NCI-H2081 treated with DMSO at 0.1 percent for 48 hours (cell line): ENCODE measurements at places on chromosomes 6 and 20.

GRCh38 chr6:33903579-33903978, 99.8 kb upstream of the MLN start:
- DNase-seq: no peak

GRCh38 chr6:36683145-36683655, 4.7 kb downstream of the CDKN1A start:
- peak; percentile 50 for DNase-seq

- no peak for DNase-seq
These were observed 50.7 kb downstream of the PPP1R3G start for GRCh38 chr6:5135788-5136376.

DNA sequence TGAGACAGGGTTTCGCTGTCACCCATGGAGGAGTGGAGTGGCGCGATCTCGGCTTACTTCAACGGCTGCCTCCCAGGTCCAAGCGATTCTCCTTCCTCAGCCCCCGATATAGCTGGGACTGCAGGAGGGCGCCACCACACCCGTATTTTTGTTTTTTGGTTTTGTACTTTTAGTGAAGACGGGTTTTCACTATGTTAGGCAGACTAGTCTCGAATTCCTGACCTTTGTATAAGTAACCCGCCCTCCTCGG, 115.4 kb upstream of the BTN3A2 start:
- DNase-seq: no peak

DNA sequence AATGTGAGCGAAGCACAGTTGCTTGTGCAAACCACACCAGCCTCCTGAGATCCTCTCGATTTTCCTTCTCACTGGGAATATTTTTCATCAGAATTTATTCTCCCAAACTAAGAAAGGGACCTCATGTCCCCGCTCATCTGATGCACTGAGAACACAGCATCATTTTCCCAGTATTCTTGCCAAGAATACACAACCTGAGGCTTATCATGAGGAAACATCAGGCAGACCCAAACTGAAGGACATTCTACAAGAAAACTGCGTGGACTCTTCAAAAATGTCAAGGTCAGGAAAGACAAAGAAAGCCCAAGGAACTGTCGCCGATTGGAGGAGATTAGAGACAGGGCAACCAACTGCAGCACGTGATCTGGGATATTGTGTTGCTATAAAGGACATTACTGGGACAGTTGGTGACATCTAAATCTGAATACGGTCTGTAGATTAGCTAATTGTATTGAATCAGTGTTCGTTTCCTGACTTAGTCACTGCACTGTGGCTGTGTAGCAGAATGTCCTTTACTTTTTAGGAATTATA, 72.3 kb downstream of the SNX5 start:
- no peak for DNase-seq

DNA sequence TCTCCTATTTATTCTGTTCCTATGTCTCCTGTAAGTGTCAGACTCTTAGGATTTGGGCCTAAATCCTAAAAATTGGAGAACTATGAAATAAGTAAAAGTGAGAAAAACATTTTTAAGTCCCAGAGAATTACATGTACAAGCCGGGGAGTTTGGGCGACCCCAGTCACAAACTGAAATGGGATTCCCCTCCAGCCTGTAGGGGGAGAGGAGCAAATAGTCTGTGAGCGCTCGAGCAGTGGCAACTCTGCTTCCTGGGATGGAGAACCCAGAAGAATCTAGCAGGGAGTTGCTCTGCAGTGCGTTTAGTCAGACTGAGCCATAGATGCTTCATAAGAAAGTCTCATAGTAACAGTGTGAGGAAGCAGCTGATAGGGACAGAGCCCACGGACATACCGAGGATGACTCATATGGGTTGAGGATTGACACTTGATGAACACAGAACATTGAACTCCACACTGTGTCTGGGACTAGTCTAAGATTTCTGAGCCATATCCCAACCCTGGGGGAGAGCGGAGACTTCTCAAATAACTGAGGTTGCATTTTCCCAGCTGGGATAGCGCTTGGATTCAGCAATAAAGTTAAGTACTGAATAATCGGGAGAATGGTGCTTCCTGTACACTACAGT, 437.2 kb downstream of the BCKDHB start:
- DNase-seq: no peak
